IMR-90 (cell line): ENCODE measurements at places on chromosomes 5 and 9.

GRCh38 chr9:15294604-15295003 is 12.4 kb downstream of the TTC39B start:
- peaks cover 21% of the 10 kb centered on the region for H3K4me1 ChIP-seq
- peak overlapping the region; percentile 4; the same call in 1 of the 2 replicates for H3K27ac ChIP-seq

DNA sequence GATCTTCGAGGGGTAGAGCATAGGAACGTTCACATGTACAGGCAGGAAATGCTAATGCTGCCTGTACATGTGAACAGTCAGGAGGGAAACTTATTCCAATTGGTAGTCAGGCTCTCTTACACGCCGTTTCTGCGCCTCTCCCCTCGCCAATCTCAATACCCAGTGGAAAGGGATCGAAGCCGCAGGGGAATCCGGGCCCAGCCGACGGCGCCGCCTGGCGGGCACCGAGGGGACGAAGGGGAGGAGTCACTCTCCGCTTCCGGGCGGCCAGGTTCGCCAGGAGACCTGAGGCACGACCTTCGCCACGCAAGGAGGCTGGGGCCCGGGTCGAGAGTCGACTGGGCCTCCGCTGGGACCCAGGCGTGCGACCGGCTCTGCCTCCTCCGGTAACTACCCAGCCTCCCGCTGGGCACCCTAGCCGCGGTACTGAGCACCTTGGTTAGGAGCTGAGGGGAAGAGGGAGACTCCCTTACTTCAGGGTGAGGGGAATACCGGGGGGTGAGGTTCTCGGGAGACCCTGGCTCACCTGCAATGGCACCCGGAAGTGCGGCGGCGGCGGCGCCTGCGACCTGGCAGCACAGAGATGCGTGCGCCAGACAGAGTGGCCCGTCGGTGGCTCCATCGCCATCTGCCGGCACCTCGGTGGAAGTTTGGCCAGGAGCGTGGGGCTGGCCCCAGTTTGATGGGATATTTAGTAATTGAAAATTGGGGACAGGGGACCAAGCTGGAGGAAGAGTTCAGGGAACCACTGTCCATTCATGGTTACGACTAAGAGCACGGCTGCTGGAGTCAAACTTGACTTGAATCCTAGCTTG is at the start of gene PIGO:
TSS of gene PIGO (minus strand) at position 557 of the 815 bp plus-strand sequence. CDS start 1,026 bp downstream, outside the sequence.
- H3K27ac ChIP-seq, result peak within 1 kb of the TSS; percentile 87
- DNase-seq, result peak; percentile 76
- no peaks in the 10 kb centered on the region for H3K27me3 ChIP-seq
- H3K4me3 ChIP-seq, result peak within 1 kb of the TSS; percentile 89

DNA sequence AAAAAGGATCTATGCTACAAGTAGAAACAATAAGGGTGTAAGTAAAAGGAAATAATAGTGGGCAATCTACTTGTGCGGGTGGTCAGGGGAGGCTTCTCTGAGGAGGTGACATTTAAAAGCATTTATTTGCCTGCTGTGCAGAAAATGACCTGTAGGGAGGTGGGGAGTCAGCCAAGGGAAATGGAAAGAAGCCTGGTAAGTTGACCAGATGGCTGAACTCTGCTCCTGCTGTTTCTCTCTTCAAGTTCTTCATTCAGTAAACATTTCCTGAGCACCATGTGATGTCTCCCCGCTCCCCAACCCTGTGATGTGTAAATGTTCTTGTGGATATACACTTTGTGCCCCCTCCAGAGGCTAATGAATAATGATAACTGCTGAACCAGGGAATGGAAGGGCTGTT is 9.9 kb upstream of the SPIN1 start:
- DNase-seq, result peak; percentile 17
- no peak overlapping the region for H3K27ac ChIP-seq
- H3K4me1 ChIP-seq, result no peaks in the 10 kb centered on the region
- H3K27me3 ChIP-seq, result no peaks in the 10 kb centered on the region
- no peak overlapping the region for H3K4me3 ChIP-seq

DNA sequence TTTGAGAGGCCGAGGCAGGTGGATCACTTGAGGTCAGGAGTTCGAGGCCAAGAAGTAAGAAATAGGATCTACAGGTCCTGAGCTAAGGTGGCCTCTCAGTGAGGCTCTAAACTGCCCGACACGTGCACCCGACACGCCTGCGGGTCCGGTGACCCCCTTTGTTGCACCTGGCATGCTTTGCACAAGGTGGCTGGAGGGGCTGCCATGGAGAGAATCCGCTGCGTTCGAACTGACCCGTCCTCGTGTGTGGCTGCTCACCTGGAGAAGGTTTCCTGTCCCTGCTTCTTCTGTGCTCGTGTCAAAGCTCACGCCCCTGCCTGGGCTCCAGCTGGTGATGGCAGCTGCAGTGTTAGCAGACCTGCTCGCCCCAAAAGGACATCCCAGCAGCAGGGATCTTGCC is 5.7 kb upstream of the OLFM1 start:
- no peaks in the 10 kb centered on the region for H3K4me1 ChIP-seq
- no peaks in the 10 kb centered on the region for H3K36me3 ChIP-seq
- H3K27ac ChIP-seq, result no peak overlapping the region

GRCh38 chr9:74499770-74500583 is 2.8 kb downstream of the RORB start:
- H3K27ac ChIP-seq, result no peak overlapping the region
- DNase-seq, result no peak
- H3K4me3 ChIP-seq, result no peak overlapping the region
- H3K36me3 ChIP-seq, result no peaks in the 10 kb centered on the region
- H3K4me1 ChIP-seq, result no peaks in the 10 kb centered on the region
- peaks cover 34% of the 10 kb centered on the region for H3K27me3 ChIP-seq

DNA sequence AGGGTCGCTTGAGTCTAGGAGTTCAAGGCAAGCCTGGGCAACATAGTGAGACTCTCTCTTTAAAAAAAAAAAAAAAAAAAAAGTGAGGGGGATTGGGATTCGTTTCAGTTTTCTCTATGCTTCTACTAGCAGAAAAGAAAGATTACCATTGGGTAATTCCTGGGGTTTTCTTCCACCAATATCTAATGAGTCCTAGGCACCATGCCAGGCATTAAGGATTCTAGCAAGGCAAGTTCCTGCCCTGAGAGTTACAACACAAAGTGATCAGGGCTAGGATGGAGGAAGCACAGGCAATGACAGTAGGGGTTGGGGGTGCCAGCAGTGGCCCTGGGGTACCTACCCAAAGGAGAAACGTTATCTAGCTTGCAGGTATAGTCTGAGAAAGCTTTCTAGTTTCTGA is 90.8 kb downstream of the PCDH1 start:
- H3K36me3 ChIP-seq, result no peaks in the 10 kb centered on the region
- no peak for DNase-seq
- no peak overlapping the region for H3K27ac ChIP-seq
- no peak overlapping the region for H3K4me3 ChIP-seq
- no peaks in the 10 kb centered on the region for H3K4me1 ChIP-seq

DNA sequence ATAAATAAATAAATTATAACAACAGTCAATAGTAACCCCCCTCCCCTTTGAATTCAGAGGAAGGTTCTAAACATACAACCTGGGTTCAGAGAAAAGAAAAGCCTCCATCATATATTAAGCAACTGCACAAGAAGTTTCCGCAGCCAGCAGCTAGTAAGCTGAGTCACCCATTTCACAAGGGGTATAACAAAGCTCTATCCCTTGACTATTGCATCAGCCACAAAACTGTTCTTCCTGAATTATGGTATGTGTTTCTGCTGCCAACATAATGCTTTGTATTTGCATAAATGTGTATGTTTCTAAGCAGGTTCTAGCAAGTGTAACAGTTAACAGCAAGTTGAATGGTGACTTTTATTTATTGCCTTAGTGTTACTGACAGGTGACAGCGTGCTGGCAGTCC is 6.8 kb upstream of the CEP120 start:
- H3K27ac ChIP-seq, result peak overlapping the region; percentile 91
- peaks cover 4% of the 10 kb centered on the region; the same call in 1 of the 2 replicates for H3K4me1 ChIP-seq
- H3K4me3 ChIP-seq, result no peak overlapping the region

DNA sequence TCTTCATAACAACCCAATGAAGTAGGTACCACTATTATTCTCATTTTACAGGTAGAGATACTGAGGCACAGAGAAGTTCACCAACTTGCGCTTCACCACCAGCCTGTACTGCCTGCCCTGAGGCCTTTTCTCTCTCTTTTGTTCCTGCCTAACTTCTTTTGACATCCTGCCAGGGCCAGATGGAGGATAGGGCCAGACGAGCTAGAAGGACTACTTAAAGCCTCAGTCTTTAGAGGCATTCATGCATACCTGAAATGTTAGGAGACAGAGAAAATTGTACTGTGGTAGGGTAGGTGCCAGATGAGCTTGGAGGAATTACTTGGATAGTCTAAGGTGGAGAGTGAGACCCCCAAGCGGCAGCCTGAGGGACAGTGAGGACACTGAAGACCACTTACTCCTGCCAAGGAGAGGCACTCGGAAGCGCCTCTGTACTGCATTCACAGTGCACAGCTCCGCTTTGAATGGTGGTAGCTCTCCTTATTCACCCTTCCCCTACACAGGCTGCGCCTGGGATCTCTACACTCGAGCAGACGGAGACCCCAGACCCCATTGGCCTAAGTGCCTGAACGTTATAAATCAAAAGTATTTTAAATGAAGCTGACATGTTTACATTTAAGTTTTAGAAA is 6.2 kb upstream of the ORM1 start:
- H3K27me3 ChIP-seq, result no peaks in the 10 kb centered on the region
- H3K4me3 ChIP-seq, result no peak overlapping the region
- no peak overlapping the region for H3K27ac ChIP-seq
- H3K36me3 ChIP-seq, result no peaks in the 10 kb centered on the region; the same call in 1 of the 2 replicates
- H3K4me1 ChIP-seq, result peaks cover 7% of the 10 kb centered on the region

- peak; percentile 77 for DNase-seq
- no peak overlapping the region for H3K27ac ChIP-seq
- no peaks in the 10 kb centered on the region for H3K36me3 ChIP-seq
- peaks cover 2% of the 10 kb centered on the region for H3K4me1 ChIP-seq
- no peak overlapping the region for H3K4me3 ChIP-seq
Measured at GRCh38 chr9:104950838-104951237, 22.9 kb upstream of the ABCA1 start.

- H3K36me3 ChIP-seq, result peaks cover 24% of the 10 kb centered on the region
- no peaks in the 10 kb centered on the region for H3K27me3 ChIP-seq
- H3K4me3 ChIP-seq, result peak overlapping the region; percentile 94
- H3K4me1 ChIP-seq, result peaks cover 2% of the 10 kb centered on the region; the same call in 1 of the 2 replicates
- H3K27ac ChIP-seq, result peak overlapping the region; percentile 79
Measured at GRCh38 chr5:9547122-9547947, 1.5 kb upstream of the SEMA5A start.

DNA sequence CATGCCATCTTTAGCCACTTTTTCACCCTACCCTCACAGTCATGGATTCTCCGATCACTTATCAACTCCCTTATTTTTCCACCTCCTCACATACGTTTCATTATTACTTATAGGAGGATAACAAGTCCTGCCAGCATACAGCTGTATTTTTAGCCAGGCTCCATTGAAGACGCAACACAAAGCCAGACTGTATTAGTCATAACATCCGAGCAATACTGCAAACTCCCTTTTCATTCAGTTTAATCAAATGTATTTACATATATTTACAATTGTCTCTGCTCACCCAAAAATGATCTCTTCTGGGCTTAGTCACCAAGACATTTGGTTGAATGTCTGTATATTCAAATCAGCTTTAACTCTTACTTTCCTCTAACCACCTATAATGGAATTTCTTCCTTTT is 126.4 kb upstream of the PRLR start:
- no peak overlapping the region for H3K4me3 ChIP-seq
- H3K27ac ChIP-seq, result no peak overlapping the region
- H3K36me3 ChIP-seq, result no peaks in the 10 kb centered on the region
- H3K27me3 ChIP-seq, result no peaks in the 10 kb centered on the region

GRCh38 chr9:77085416-77085815 is 66.0 kb downstream of the FOXB2 start:
- no peak overlapping the region for H3K27ac ChIP-seq
- no peaks in the 10 kb centered on the region; the same call in 1 of the 2 replicates for H3K27me3 ChIP-seq
- H3K36me3 ChIP-seq, result no peaks in the 10 kb centered on the region
- no peak for DNase-seq
- H3K4me1 ChIP-seq, result no peaks in the 10 kb centered on the region
- H3K4me3 ChIP-seq, result no peak overlapping the region

- no peaks in the 10 kb centered on the region for H3K27me3 ChIP-seq
- DNase-seq, result no peak
- H3K4me3 ChIP-seq, result no peak overlapping the region
- no peaks in the 10 kb centered on the region for H3K36me3 ChIP-seq
Measured at GRCh38 chr5:104904561-104904960, 1342.0 kb upstream of the NUDT12 start.

DNA sequence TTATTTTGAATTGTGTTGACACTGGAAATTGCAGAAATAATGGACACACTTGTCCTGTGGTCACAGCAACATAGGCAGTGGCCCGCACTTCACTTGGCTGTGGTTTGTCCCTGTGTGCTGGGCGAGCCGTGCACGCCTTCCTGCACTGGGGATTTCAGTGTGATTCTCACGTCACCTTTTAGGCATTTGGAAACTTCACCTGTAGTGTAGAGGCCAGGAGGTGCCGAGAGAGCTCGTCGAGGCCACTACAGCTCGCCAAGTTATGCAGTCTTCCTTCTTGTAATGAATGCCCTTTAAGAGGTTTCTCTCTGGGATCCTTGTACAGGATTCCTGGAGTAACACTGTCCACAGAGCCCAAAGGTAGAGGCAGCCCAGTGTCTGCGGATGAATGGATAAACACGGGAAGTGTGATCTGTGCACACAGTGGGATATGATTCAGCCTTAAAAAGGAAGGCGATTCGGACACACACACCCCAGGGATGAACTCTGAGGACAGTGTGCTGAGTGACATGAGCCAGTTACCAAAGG is 14.7 kb downstream of the TRAF2 start:
- H3K27me3 ChIP-seq, result no peaks in the 10 kb centered on the region
- peaks cover 15% of the 10 kb centered on the region for H3K4me1 ChIP-seq
- no peak overlapping the region for H3K4me3 ChIP-seq
- DNase-seq, result no peak
- H3K36me3 ChIP-seq, result peaks cover 16% of the 10 kb centered on the region
- H3K27ac ChIP-seq, result no peak overlapping the region

GRCh38 chr9:86771941-86772634 is 175.2 kb downstream of the GAS1 start:
- peaks cover under 1% of the 10 kb centered on the region; the same call in 1 of the 2 replicates for H3K4me1 ChIP-seq
- no peak overlapping the region for H3K4me3 ChIP-seq
- H3K27ac ChIP-seq, result no peak overlapping the region
- H3K36me3 ChIP-seq, result no peaks in the 10 kb centered on the region
- no peak for DNase-seq

DNA sequence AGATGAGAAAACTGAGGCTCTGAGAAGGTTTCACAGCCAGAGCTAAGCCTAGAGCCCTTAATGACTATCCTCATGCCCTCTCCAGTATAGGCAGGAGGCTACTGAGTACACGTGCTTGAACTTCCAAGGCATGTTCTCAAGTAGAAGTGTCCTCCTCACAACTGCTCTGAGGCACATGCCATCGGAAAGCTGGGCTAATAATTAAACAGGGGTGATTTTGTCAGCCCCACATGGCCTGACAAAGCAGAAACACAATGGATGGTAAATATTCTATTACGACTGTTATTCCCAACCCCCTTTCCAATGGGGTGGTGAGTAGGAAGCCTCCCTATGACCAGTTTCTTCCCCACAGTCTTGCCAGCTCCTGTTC is 34.3 kb downstream of the KCNIP1 start:
- no peak overlapping the region for H3K27ac ChIP-seq
- H3K4me3 ChIP-seq, result no peak overlapping the region
- H3K27me3 ChIP-seq, result no peaks in the 10 kb centered on the region
- H3K4me1 ChIP-seq, result no peaks in the 10 kb centered on the region
- DNase-seq, result no peak

GRCh38 chr9:94912700-94913249 is 186.3 kb downstream of the AOPEP start:
- H3K36me3 ChIP-seq, result no peaks in the 10 kb centered on the region
- H3K27ac ChIP-seq, result peak overlapping the region; percentile 92
- no peak overlapping the region for H3K4me3 ChIP-seq
- H3K27me3 ChIP-seq, result no peaks in the 10 kb centered on the region
